ENCODE measurements at places on chromosomes 7 and 10.

DNA sequence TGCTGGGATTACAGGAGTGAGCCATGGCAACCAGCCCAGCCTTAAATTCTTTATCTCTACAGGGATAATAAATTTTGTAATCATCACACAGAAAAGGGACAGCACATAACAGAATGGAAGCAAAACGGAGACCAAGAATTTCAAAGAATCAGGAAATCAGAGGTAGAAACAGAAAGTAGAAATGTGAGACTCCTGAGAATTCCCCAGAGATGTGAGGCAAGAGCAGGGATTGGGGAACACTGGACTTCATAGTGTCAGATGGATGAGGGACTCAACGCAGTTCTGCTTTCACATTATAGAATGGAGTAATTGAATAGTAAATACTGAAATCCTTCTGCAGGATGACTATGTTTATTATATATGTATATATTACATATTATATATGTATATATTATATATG is 52.5 kb upstream of the MPP7 start:
- DNase-seq, result no peak

- no peak for DNase-seq
These were observed 378.2 kb upstream of the ZMIZ1 start for GRCh38 chr10:78690354-78691111.

DNA sequence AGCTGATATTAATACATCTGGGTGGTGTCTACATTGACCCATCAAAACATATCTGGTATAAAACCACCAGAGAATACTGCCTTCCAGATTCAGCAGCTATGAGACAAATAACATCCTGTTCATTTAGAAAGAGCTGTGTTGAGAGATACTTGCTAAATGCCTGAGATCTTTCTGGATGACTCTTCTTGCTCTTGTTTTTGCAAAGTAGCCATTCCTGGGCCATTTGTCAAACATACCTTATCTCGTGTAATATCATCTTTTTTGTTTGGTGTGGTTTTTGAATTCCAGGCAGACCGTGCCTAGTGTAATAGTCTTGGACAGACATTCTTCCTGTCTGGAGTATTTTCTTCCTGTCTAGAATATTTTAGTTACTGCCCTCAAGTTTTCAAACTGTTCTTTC is 74.7 kb upstream of the PRR15 start:
- no peak for DNase-seq

GRCh38 chr10:70492786-70493659 is 14.5 kb downstream of the PALD1 start:
- DNase-seq, result peak; percentile 67

DNA sequence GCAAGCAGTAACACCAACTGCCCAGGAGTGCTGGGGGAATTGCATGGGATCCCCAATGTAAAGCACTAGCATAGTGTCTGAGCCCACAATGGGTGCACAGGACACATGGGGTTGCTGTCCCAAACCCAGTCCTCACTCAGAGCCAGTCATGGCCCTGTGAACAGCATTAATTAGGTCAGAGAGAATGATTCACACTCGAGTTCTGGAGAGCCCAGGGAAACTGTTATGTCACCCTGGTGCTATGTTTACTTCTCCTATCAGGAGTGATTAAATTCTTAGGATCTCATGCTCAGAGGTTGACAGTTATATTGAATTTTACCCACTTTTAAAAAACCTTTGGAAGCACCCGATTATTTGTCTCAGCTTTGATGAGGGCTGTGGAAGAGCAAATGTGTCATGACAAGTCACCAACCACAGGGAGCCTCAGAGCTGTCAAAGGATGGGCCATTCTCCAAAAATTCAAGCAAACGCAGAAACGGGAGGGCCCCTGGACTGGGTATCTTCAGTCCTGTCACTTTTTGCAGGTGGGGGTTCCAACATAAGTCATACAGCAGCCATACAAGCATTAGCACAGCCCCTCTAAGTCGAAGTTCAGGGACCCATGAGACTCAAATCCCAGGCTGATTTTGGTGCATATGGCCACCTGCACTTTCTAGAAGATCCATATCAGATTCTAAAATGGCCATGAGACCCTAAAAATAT is 1.3 kb upstream of the RASSF4 start:
- DNase-seq, result peak; percentile 29

- DNase-seq, result no peak
These were observed 399.0 kb upstream of the PCDH15 start for GRCh38 chr10:55200020-55200419.

DNA sequence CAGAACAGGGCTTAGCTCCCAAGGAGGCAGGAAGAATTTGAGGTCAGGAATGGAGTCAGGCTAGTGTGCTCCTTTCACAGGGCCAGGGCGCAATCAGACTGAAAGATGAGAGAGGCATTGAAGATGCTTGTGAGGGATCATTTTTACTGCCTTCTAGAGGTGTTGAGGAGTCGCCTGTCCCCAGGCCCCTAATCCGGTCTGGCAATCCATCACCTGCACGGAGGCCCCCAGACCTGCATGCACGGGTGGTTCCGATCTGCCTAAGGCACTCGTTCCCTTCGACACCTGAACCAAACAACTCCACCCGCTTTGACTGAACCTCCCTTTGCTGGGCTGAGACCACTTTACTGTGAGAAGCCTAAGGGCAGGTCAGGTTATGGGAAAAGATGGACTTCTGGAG is 8.0 kb downstream of the FOXI2 start:
- DNase-seq, result no peak

DNA sequence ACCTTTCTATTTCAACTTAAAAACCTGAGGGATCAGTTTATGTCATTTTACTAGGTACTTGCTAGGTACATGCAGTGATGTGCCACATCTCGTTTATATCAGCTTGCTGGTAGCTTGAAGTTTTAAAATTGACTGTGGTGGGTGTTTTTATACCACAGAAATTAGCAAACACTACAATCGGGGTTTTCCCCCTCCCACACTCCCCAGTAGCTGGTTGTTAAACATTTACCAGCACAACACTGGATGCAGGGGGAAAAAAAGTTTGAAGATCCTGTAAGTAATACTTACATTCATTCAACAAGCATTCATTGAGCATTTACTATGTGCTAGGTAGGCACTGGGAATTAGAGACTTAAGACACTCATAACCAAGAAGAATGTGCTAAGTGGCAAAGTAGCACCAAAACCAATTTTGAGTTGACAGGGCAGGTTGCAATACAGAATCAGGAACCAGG is 32.6 kb downstream of the USP6NL start:
- no peak for DNase-seq

- DNase-seq, result no peak
These were observed 137.6 kb downstream of the TSPAN12 start for GRCh38 chr7:120720317-120720716.

DNA sequence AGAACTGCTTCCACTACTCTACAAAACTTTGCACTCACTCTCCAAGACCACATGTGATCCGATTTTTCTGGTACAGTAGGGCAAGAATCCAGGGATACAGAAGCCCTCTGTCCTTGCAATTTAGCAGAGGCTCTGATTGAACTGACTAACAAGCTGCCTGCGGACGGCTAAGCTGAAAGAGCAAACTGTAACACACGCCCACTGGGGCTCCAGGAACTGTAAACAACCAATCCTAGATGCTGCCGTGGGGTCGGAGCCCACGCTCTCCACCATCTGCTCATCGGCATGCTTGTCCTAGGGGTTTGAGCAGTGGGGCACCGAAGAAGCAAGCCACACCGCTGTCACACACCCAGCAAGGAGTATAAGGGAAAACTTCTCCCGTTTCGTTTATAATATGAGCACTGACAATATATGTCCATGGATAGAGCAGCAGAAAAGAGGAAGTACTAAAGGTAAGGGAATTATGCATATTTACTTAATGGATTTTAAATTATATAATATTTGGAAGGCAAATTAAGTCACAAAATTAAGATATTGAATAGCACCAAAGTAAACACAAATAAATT is 634.4 kb upstream of the POT1 start:
- no peak for DNase-seq

GRCh38 chr10:90947030-90947960 is 26.4 kb upstream of the ANKRD1 start:
- DNase-seq, result no peak

GRCh38 chr7:55104712-55105433 is 86.1 kb downstream of the EGFR start:
- DNase-seq, result no peak

DNA sequence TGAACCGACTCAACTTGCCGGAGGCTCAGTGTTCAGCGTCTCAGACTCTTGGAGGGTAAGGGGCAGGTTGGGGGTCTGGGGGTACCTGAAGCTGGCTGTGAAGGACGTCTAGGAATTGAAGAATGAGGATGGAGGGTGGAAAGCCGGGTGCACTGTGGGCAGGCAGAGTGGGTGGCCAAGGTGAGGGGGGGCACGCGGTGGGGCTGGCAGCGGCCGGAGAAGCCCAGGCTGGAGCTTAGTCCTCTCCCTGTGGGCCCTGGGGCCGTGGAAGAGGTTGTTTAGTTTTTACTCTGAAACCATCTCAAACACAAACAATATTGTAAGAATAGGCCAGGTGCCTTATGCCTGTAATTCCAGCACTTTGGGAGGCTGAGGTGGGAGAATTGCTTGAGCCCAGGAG is 83.4 kb downstream of the UNCX start:
- DNase-seq, result no peak

DNA sequence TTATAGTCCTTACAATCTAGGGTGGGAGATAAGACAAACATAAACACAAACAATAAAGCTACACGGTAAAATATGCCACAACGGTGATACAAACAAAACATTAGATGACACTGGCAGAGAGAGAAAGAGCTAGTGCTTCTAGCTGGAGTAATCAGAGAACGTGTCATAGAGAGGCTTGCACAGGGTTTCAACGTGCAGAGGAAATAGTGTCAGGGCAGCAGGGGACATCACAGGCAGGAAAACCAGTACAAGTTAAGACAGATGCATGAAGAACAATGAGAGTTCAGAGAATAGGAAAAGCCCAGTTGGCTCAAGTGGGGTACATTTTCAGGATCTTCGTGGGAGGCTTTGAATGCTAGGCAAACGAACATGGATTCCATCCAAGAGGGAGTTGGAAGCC is 91.4 kb downstream of the ZNF438 start:
- DNase-seq, result no peak

DNA sequence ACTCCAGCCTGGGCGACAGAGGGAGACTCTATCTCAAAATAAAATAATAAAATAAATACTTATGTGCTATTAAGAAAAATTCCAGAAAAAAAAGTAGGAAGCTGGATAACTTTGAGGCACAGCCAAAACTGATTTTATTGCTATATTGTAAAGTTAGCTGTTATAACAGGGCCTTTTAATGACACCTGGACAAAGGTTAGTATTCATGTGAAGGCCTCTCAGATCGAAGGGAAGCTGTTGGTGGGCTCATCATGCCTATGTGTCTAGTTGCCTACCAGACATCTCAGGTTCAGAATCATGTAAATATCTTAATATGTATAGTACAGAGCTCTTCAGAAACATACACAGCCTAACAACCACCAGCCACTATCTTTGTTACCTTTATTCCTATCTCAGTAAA is 143.0 kb downstream of the LCOR start:
- DNase-seq, result no peak

GRCh38 chr7:49513911-49514310 is 259.5 kb upstream of the VWC2 start:
- no peak for DNase-seq

GRCh38 chr10:51619365-51619764 is 80.0 kb downstream of the CSTF2T start:
- no peak for DNase-seq

DNA sequence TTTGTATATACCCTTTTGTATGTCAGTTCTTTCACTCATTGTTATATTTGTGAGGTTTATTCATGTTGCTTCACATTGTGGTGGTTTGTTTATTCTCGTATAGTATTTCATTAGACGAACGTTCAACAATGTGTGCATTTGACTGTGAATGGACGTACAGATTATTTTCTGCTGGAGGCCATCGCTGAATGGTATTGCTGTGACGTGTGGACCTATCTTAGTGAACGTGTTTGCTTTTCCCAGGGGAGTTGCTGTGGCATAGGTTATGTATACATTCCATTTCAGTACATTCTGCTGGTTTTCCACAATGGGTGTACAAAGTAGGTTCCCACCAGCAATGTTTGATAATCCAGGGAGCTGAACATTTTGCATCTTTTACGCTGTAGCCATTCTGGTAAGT is 31.1 kb upstream of the PLEKHS1 start:
- no peak for DNase-seq

GRCh38 chr10:58014436-58014835 is 253.3 kb downstream of the IPMK start:
- no peak for DNase-seq

- no peak for DNase-seq
These were observed 16.4 kb upstream of the ABCA13 start for GRCh38 chr7:48154792-48155413.

Data from CD4-positive, alpha-beta T cell treated with Interleukin-1 beta for 1 hour (primary cell).